Activated CD8-positive, alpha-beta memory T cell treated with anti-CD3 and anti-CD28 coated beads, Interleukin-2, amount 10 ng/mL, durations not matched to agents 7 days and 5 days (primary cell): ENCODE measurements at places on chromosomes 7 and 10. TPM values are rescaled to one million over a fixed set of nuclear protein-coding genes. Genes with fewer than 3 reads are reported as not detected.

DNA sequence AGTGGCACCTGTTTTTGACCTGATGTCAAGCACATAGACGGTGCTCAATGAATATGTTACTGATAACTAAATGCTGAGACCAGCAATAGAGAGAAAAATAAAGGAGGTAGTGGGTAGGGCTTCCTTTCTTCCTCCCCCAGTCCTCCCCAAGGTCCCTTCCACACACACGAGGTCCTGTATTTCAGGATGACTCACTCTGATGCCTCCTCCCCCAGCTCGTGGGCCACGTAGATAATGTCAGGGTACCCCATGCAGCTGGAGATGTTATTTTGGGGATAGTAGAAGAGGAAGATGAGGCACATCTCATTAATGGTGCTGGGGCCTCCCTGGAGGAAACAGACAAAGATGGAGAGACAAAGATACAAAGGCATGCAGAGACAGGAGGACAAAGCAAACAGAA lies 17.3 kb downstream of the PRSS58 start:
- H3K27ac ChIP-seq = no peak overlapping the region
- no peak for DNase-seq
- H3K27me3 ChIP-seq = peaks cover 7% of the 10 kb centered on the region
- H3K36me3 ChIP-seq = no peaks in the 10 kb centered on the region

DNA sequence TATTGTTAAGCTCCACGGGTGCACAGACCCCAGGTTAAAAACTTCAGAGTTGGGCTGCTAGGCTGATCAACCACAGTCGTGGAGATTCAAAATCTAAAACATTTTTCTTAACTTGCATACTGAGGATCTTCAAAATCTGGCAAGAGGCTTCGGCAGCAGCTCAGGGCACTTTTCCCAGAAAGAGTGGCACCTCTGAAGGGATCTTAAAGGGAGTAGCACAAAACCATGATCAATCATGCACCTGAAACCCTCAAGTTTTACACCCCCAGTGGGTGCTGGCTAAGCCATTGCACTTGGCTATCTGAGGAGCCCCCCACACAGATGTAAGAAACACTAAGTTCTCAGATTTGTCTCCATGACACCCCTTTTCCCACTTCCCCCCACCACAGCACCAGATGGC lies 151.7 kb downstream of the CALN1 start:
- H3K27ac ChIP-seq = no peak overlapping the region
- H3K27me3 ChIP-seq = no peaks in the 10 kb centered on the region
- H3K36me3 ChIP-seq = no peaks in the 10 kb centered on the region

DNA sequence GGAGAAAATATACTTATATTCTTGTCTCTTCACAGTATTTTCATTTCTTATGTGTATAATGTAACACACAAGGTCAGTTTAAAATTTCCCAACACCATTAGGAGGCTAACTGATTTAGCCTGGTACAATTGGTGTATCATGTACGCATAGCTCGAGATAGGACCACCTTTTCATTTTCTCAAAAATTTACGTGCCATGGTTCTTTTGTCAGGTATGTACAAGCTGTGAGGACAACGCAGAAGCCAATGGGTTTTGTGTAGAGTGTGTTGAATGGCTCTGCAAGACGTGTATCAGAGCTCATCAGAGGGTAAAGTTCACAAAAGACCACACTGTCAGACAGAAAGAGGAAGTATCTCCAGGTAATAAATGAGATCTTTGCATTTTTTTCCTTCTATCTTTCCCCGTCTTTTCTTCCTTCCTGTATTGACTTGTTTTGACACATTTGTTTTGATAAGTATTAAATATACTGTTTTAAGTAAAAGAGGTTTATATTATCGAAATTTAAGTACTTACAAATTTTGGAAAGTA lies 55.0 kb downstream of the TRIM24 start:
- no peak for DNase-seq
- peaks cover 74% of the 10 kb centered on the region for H3K36me3 ChIP-seq
- H3K4me1 ChIP-seq = no peaks in the 10 kb centered on the region
- no peak overlapping the region for H3K27ac ChIP-seq

DNA sequence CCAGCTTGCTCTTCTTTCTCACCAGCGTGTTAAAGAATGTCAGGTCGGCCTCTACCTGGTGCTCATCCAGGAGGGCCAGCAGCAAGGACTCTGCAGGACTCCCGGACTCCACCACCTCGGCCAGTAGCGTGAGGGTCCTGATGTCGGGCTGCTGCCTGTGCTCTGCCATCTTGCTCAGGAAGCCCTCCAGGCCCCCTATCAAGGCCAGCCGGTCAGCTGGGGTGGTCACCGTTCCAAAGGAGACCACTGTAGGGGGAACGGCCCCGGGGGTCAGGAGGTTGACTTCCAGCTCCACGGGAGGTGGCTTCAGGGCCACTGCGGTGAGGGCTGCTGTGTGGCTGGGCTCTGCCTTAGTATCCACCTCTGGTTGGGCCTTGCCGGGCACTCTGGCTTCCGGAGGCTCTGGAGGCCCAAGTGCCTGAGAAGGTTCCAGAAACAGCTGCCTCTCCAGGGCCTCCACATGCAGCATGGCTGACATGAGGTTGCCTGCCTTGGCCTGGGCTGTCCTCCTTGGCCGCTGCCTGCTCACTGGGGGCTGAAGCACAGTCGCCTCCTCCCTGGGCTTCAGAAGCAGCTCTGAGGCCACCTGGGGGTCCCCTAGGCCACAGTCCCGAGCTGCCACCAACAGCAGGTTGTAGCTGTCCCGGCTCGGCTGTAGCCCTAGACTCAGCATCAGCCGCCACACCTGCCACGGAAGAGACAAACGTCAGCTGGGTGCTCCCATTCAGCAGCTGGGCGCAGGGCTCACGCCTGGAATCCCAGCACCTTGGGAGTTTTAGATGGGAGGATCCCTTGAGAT lies 13.5 kb downstream of the PTCD1 start:
- peaks cover 18% of the 10 kb centered on the region for H3K36me3 ChIP-seq
- no peak overlapping the region for H3K4me3 ChIP-seq
- H3K27me3 ChIP-seq = no peaks in the 10 kb centered on the region
- DNase-seq = no peak

MSS51 gene
- 2.9 TPM for total RNA-seq

DNA sequence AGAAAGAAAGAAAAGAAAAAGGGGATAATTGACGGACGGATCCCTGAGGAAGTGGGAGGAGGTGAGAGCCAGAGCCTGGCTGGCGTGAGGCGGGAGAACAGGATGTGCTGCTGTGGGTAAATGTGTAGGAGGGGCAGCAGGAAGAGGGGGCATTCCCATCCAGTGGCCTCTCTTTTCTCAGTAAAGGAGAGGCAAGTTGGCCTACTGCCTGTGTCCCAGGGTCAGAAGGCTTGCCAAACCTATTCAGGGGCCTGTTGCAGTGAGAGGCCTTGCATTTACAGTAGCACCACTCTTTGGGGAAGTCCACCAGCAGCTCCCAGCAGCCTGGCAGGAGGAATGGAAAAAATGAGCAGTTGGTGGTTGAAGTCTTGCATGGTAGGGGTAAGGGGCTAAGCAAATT lies 26.6 kb upstream of the ASCC1 start:
- H3K4me1 ChIP-seq = peaks cover 50% of the 10 kb centered on the region
- H3K36me3 ChIP-seq = peaks cover 2% of the 10 kb centered on the region
- no peak overlapping the region for H3K4me3 ChIP-seq
